AG09309 (cell line): ENCODE measurements at places on chromosomes 3 and 15.

DNA sequence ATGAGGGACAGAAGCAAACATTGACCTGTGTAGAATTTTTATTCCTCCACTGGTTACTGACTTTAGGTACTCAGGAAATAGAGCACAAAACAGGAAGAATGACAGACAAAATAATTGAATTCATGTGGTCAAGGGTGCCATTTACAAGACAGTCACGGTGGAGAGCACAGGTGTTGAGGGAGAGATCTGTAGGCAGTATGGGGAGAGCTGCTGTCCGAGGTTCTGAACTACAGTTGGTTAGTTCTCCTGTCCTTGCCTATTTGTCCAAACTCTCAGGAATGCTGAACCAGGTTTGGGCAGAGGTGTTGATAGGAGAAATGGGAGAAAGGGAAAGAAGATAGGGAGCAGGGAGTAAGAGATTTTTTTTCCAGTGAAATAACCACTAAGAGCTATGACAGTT, 178.5 kb upstream of the ZBTB20 start:
- no peak for DNase-seq

- DNase-seq = no peak
Observed at GRCh38 chr3:173199568-173199967, 58.5 kb upstream of the SPATA16 start.

- DNase-seq = no peak
Observed at GRCh38 chr15:40731034-40731433, 24.0 kb downstream of the RMDN3 start.

DNA sequence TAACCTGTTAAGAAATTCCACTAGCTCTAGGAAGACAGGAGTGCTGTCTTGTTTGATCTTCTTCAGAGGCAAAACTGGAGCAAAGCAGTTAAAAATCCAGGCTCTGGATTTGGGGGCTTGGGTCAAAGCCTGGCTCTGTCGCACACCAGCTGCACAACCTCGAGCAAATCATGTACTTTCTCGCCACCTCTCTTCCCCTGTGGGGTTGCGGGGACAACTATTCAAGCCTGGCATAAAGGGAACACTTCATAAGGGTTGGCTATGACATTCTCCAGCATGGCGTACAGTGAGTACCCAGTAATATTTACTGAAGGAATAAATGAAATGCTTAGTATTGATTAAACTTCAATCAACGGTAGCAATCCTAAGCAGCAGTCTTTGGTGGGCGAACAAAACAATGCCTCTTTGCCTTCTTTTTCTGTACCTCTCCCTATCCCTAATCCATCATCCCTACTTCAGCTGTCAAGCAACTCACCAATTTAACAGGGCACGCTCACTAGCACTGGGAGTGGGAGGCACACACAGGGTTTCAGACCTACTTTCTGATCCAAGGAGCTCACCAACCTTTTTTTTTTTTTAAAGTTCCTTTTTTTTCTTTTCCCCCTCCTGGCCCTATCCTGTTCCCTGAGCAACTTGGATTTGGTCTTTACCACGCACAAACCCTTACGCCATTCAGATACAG, 33.0 kb downstream of the GNB5 start:
- DNase-seq = no peak

DNA sequence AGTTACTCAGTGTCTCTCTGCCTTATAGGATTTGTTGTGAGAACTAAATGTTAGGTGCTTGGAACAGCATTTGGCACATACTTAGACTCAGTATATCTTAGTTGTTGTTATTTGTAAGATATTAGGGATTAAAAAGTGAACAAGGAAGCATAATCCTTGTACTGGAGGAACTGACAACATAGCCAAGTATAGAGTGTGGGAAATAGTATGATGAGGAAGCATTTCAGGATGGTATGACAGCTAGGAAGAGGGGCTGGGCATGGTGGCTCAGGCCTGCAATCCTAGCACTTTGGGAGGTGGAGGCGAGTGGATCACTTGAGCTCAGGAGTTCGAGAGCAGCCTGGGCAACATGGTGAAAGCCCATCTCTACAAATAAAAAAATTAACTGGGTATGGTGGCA, 16.6 kb upstream of the GCNT3 start:
- no peak for DNase-seq

GRCh38 chr3:157290766-157291165, 130.8 kb upstream of the CCNL1 start:
- peak; percentile 87 for DNase-seq

DNA sequence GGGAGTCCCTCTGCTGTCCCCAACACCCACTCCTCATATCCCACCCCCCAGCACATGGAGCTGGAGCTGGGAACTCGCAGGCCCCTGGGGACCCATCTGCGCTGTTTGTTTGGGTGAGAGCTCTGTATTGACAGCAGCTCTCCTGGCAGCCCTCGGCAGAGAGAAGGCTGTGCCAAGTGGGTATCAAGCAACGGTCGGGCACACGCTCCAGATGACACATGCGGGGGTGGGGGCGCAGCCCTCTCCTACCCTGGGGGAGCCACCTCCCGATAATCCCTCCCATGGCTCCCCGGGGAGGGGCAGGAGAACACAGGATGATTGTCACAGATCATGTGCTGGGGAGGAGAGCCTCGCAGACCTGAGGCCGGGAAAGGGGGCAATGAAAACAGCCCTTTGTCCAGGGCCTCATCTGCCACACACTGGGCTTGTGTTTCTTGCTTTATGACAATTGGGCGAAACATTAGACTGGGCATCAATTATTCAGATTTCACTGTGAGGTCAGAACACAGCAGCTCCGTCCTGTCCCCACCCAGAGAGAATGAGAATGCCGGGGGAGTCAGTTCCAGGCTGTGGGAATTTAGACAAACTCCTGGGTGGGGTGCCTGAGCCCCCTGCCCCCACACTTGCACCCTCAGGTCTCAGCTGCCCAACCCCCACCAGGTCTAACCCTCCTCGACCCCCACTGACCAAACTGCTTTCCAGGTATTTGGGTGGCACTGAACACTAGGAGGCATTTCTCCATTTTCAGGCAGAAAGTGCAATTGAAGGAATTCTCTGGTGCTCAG, 46.4 kb upstream of the KLF13 start:
- no peak for DNase-seq

DNA sequence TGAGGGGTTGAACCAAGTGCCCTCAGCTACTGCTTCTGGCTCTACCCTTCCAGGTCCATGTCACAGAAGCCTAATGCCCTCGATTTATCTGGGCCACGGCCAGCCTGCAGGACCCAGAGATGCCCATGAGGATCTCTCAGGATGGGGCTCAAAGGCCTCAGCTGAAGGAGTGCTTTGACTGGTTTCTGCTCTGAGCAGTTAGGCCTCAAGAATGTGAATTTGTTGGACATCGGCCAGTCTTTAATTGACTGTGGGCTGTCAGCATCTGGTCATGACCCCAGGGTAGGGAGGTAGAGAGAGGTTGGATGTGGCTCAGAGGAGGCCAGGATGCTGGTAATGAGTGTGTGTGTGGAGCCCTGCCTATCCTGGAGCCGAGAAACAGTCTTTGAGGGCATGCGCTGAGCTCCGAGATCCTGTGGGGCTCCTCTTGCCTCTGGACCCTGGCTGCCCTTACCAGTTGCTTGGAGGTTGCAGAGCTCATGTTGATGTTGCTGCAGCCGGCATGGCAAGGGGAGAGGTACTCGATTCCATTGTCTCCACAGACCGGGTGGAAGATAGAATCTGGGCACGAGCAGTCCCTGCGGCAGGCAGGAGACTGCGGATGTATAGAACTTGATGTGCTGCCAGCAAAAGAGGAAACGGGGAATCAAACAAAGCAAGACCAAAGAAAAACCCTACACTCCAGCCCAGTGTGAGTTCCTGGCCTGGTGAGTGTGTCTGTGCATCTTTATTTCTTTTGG, 49.1 kb upstream of the RAB6B start:
- no peak for DNase-seq

DNA sequence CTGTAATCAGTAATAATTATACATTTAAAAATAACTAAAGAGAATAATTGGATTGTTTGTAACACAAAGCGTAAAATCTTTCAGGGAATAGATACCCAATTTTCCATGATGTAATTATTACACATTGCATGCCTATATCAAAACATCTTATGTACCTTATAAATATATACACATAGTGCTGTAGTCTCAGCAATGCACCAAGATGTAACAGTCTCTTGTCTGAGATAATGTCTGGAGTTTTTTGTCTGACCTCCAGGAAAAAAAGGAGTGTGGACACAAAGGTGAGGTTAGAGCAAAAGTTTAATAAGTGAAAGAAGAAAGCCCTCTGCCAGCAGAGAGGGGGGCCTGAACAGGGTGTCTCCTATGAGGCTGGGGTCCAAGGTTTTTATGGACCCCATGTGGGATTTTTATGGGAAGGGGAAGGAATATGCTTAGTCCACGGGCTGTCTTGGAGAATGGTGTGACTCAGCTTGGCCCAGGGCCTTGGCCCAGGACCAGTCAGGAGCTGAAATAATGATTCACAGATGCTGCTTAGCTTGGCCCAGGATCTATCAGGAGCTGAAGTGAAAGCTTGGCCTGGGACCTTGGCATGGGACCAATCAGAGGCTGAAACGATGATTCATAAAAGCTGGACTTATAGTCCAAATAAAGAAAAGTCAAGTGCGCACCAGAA, 545.0 kb downstream of the ZPLD1 start:
- peak; percentile 80 for DNase-seq

DNA sequence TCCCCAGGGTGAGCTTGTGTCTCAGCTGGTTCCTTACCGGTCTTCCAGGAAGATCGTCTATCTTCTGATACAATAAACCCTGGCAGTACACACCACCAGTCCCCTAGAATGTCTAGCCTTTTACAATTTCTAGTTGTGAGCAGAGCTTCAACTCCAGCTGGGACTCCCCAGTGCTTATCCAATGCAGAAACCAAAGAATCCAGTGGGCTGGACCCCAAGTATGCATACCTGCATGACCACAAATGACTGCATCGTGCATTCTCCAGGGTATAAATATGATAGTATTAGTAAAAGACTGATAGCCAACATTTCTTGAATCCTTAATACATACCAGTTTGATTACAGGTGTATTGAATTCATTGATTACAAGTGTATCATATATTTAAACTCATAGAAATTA, 176.0 kb downstream of the SATB1 start:
- DNase-seq = no peak

DNA sequence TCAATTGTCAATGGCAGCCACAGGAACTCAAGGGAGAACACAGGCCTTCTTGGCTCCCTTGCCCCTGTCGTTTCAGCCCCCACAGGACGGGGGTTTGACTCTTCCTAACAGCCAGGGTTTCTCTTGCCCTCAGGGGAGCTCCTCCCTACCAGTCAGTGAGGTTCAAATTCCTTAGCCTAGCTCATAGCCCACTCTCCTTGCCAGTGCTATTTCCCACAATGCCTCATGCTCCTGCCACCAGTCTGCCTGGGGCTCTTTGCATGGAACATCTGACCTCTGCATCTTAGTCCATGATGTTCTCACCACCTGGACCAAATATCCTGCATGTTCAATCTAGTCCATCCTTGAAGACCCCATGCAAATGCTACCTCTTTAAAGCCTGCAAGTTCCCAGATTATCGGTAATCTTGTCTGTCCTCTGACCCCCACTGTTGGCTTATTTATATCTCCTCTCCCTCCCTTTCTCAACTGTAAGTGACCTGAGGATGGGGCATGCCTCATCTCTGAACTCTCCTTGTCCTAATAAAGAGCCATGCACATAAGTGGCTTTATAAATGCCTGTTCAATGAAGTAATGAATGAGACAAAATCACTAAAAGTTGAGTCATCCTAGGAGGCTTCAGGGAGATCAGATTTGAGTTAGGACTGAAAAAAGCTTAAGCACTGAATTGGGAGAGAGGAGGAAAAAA, 78.0 kb downstream of the MYO1E start:
- DNase-seq = peak; percentile 83

DNA sequence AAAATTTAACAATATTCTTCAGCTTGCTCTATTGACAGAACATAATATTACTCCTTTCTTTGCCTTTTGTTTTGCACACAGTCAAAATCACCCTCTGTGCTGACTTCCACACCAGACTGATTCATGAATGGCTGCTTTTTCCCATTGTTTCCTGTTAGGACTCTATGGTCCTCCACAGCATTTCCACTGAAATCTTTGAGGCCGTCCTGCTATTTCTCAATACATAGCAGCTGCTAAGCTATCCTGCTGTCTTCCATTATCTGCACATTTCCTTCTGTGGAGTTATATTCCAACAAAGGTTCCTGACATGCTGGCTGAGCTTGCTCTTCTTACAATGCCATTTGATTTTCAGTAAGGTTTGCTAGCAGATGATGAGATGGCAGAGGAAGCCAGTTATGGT, 153.3 kb downstream of the EPHA3 start:
- no peak for DNase-seq

DNA sequence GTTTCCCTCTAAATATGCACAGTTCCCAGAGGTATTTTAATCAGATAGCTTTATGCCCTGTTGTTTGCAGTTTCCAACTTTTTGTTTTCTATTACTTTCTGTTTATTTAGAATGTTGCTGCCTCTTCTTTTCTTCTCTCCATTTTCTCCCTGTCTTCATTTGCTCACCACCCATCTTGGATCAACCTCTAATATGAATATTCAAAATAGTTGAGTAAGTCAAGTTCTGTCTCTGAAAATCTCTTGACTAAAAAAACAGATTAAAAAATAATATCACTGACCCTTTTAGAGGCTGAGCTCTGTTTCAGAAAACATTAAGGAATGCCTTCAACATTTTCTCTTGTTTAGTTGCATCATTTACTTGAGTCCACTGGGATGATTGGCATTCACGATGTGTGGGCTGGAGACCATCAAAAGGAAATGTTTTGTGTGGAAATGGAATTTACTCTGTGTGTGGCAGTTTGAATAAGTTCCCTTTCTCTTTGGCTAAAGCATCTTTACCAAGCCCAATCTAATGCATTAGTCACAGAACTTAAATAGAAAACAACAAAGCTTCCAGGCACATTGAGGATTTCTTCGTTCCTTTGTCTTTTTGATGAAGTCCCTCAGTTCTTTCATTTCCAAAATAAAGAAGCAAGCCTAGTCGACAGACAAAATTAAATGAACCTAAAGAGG, 633.9 kb upstream of the TGFBR2 start:
- DNase-seq = peak; percentile 70

DNA sequence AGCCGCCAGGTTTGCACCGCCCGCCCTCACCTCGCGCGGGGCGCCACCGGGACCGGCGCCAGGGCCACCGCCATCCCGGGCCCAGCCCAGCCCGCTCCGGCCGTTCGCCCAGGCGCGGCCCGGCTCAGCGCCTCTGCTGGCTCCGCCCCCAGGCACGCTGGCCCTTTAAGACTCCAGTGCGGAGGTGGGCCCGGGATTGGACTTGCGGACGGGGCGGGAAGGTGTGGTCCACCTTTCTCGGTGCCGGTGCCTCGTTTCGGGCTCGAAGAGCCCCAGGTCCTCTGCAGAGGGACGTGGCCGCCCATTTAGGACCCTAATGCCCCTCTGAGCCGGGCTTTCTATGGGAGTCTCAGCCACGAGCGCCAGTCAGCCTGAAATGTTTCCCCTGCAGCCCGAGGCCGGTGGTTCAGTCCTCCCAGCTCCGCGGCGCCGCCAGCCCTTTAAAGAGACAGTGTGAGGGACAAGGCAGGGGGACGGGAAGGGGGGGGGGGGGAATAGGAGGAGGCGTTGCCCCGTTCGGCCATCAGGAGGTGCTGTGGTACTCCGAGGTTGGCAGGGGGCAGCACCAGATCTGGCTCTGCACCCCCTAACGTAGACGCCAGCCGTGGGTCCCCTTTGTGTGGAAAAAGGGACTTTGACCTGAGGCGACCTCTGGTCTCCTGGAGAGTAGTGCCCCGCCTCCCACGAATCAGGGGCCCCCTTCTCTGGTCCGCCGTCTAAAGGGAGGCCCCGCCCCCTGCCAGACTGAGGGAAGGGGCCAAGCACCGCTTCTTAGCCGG, 1.0 kb downstream of the HYAL2 start:
- DNase-seq = no peak
